Gastroesophageal sphincter (tissue), 4 donors: ENCODE measurements at places on chromosomes 11 and 22.

GRCh38 chr11:104122011-104122635 lies 41.8 kb downstream of the PDGFD start:
- no peaks in the 10 kb centered on the region for H3K27me3 ChIP-seq
- ATAC-seq: no peak

DNA sequence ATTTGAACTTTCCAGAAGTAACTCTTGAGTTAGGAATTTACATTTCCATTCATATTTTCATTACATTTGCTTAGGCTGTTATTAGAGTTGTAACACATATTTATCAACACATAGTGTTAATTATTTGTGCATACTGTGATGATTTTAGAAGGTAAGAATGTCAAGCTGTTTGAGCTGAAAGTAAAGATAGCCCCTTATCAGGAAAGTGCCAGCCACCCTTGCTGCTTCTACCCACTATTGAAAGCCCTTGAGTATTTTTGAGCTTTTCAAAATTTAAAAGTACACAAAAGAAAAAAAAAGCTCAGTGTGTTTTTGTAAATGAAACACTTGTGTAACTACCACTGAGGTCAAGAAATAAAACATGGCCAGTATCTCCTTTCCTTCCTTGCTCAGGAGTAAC lies 8.0 kb downstream of the APLP2 start:
- no peak overlapping the region for H3K27ac ChIP-seq
- H3K4me1 ChIP-seq: no peaks in the 10 kb centered on the region
- H3K36me3 ChIP-seq: no peaks in the 10 kb centered on the region
- no peaks in the 10 kb centered on the region for H3K27me3 ChIP-seq

GRCh38 chr11:12845739-12846358 lies 163.3 kb upstream of the RASSF10 start:
- no peaks in the 10 kb centered on the region for H3K36me3 ChIP-seq
- ATAC-seq: peak; percentile 23
- no peaks in the 10 kb centered on the region for H3K27me3 ChIP-seq
- H3K4me3 ChIP-seq: no peak overlapping the region
- peaks cover 11% of the 10 kb centered on the region for H3K4me1 ChIP-seq

GRCh38 chr11:6646071-6646470 lies 9.5 kb downstream of the DCHS1 start:
- peaks cover 11% of the 10 kb centered on the region for H3K36me3 ChIP-seq
- H3K27me3 ChIP-seq: no peaks in the 10 kb centered on the region
- ATAC-seq: peak; percentile 58
- no peak overlapping the region for H3K4me3 ChIP-seq
- no peaks in the 10 kb centered on the region for H3K4me1 ChIP-seq

- H3K27me3 ChIP-seq: no peaks in the 10 kb centered on the region
- no peak overlapping the region for H3K4me3 ChIP-seq
- H3K4me1 ChIP-seq: no peaks in the 10 kb centered on the region
- H3K36me3 ChIP-seq: no peaks in the 10 kb centered on the region
These were observed 65.9 kb downstream of the KREMEN1 start for GRCh38 chr22:29138556-29139305.

DNA sequence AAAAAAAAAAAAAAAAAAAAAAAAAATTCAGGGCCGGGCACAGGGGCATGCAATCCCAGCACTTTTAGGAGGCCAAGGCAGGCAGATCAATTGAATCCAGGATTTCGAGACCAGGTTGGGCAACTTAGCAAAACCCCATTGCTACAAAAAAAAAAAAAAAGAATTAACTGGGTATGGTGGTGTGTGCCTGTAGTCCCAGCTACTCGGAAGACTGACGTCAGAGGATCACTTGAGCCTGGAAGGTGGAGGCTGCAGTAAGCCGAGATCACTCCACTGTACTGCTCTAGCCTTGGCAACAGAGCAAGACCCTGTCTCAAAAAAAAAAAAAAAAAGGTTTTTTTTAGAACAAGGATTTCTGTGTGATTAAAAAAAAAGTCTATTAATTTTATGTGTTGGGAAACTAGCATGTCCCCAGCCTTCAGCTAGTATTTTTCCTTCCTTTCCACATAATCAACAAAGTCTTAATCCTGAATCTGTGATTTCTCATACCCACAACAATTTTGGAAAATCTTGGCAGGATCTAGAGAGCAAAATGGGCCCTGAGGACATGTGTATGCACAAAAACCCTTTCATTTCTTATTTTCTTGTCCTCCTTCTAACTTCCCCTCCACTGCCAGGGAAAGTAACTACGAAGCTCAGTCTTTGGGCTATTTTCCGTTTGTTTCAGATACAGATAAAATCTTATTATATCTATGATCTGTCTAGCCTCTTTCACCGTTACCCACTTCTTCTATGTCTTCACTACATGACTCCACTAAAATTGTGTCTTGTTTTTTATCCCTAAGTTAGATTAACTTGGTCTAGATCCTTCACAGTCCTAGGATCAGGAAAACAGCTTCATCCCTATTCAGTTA lies 5.7 kb upstream of the AMBRA1 start:
- no peaks in the 10 kb centered on the region for H3K27me3 ChIP-seq
- H3K4me1 ChIP-seq: no peaks in the 10 kb centered on the region
- peak overlapping the region; percentile 56 for H3K27ac ChIP-seq
- peaks cover 10% of the 10 kb centered on the region for H3K36me3 ChIP-seq

GRCh38 chr11:33296695-33297094 lies 39.5 kb downstream of the HIPK3 start:
- H3K4me3 ChIP-seq: no peak overlapping the region
- peaks cover 3% of the 10 kb centered on the region for H3K4me1 ChIP-seq
- H3K36me3 ChIP-seq: peaks cover 5% of the 10 kb centered on the region
- H3K27ac ChIP-seq: no peak overlapping the region
- H3K27me3 ChIP-seq: no peaks in the 10 kb centered on the region
- no peak for ATAC-seq

GRCh38 chr11:15494740-15495139 lies 380.0 kb downstream of the INSC start:
- no peak for ATAC-seq
- no peak overlapping the region for H3K27ac ChIP-seq
- no peaks in the 10 kb centered on the region for H3K36me3 ChIP-seq
- H3K27me3 ChIP-seq: no peaks in the 10 kb centered on the region

DNA sequence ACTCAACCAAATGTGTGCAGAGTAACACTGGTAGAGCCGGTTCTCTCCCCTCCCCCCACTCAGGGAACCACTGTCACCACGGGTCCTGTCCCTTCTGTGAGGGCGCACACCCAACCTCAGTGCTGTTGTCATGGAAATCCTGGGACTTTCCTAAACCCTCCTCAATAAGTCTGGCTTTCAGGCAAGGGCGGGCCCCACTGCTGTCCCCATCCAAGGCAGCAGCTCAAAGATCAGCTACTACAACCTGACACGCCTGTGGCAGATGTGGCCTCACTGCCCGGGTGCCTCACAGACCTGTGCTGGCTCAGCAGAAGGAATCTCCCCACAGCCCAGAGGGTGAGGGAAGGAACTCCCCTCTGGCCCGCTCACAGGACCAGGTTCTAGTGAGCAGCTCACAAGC lies 2.2 kb downstream of the PRODH start:
- no peaks in the 10 kb centered on the region for H3K27me3 ChIP-seq
- H3K36me3 ChIP-seq: no peaks in the 10 kb centered on the region
- no peak overlapping the region for H3K4me3 ChIP-seq
- H3K27ac ChIP-seq: no peak overlapping the region

DNA sequence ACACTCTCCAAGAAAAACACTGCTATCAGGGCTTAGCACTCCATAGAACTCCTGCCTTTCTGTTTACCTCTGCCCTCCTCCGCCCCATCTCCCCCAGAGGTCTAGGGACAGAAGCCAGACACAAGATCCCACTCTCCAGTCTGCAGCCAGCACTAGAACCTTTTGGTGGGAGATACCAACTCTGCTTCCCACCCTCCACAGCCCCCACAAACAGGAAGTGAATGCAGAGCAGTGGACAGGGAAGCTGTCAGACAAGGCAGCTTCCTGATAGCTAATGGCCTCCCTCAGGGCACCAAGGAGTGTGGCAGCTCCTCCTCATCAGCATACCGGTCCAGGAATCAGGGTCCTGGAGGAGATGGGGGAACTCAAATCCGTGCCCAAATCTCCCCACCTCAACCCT lies 5.1 kb downstream of the SCN4B start:
- ATAC-seq: no peak
- peaks cover 20% of the 10 kb centered on the region for H3K4me1 ChIP-seq
- H3K27ac ChIP-seq: no peak overlapping the region
- no peaks in the 10 kb centered on the region for H3K36me3 ChIP-seq
- H3K27me3 ChIP-seq: peaks cover 54% of the 10 kb centered on the region
- H3K4me3 ChIP-seq: no peak overlapping the region

DNA sequence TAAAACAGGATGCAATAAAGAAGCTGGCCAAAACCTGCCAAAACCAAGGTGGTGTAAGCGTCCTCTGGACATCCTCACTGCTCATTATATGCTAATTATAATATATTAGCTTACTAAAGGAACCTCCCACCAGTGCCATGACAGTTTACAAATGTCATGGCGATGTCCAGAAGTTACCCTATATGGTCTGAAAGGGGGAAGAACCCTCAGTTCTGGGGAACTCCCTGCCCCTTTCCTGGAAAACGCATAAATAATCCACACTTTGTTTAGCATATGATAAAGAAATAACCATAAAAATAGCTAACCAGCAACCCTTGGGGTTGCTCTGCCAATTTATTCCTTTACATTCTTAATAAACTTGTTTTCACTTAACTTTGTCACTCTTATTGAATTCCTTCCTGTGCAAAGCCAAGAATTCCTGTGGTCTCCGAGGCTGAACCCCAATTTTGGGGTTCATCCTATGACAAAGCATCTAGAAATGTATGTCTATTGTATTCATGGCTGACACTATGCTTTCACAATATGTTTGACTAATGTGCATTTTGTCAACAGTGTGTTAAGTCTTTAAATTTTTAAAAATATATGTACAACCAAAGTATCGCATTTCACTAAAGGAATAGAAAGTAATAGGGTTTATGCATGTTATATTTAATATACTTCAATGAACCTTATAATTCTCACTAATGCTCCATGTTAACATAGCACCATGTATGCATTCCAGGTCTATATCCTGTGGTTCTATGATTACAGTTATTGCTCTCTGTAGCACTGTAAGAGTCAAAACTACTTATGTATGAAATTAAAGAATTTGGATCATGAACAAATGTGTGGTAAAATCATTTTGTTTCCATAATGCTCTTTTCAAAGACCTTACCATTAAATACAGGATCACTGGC lies 25.1 kb downstream of the LGR4 start:
- H3K27me3 ChIP-seq: no peaks in the 10 kb centered on the region
- ATAC-seq: no peak
- H3K36me3 ChIP-seq: no peaks in the 10 kb centered on the region
- no peak overlapping the region for H3K27ac ChIP-seq

- H3K4me3 ChIP-seq: no peak overlapping the region
- no peak overlapping the region for H3K27ac ChIP-seq
- peaks cover 32% of the 10 kb centered on the region for H3K27me3 ChIP-seq
- H3K4me1 ChIP-seq: no peaks in the 10 kb centered on the region
- no peaks in the 10 kb centered on the region for H3K36me3 ChIP-seq
These were observed 219.7 kb downstream of the CEP164 start for GRCh38 chr11:117547195-117547850.

DNA sequence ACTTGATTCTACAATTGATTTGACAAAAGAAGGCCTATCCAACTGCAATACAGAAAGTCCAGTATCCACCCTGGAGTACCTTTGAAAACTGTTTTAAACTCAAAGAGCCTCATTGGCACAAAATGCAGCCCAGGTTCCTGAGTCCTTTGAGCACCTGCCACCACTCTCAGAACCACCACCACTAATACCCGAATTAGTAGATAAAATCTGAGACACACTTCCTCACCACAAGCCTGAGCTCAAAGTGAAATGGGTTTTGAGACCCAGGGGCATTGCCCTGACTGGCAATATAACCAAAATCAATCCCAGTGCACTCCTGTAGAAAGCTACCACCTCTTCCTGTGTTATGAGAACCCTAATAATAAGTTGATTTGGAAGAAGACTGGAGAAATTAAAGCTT lies 215.7 kb downstream of the CSNK2A3 start:
- peaks cover 21% of the 10 kb centered on the region for H3K4me1 ChIP-seq
- H3K4me3 ChIP-seq: no peak overlapping the region
- no peak overlapping the region for H3K27ac ChIP-seq
- no peak for ATAC-seq
- H3K27me3 ChIP-seq: no peaks in the 10 kb centered on the region
- no peaks in the 10 kb centered on the region for H3K36me3 ChIP-seq

- H3K36me3 ChIP-seq: no peaks in the 10 kb centered on the region
- ATAC-seq: peak; percentile 84
- no peak overlapping the region for H3K4me3 ChIP-seq
- peaks cover 6% of the 10 kb centered on the region for H3K4me1 ChIP-seq
- H3K27ac ChIP-seq: no peak overlapping the region
These were observed 17.0 kb upstream of the DDX10 start for GRCh38 chr11:108647701-108648527.

DNA sequence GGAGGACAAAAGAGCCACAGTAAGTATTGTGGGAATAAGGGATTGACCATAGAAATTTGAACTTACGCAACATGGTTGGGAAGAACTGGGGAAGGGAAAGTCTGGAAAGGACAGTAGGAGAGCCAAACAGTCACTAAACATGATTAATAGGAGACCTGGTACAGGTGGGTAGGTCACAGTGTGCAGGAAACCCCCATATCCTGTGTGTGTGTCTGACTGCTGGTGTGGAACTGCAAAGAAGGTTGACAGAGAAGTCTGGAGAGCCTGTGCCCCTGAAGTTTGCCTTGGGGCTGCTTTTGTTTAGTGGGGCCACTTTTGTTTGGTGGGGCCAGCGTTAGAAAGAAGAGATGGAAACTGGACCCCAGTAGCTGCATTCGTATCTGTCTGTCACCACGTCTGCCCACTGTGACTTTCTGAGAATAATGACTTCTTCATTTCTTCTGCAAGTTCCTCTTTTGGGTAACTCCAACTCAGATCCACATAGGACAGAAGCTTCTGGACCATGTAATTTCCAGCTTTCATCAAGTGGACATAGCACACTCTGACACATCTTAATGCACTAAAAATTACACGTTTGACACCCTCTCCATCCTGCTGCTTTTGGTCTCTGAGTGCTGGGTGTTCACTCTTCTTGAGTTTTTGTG lies 126.8 kb upstream of the RAG2 start:
- H3K27ac ChIP-seq: no peak overlapping the region
- ATAC-seq: no peak
- H3K36me3 ChIP-seq: no peaks in the 10 kb centered on the region
- H3K4me1 ChIP-seq: no peaks in the 10 kb centered on the region
- H3K27me3 ChIP-seq: no peaks in the 10 kb centered on the region

DNA sequence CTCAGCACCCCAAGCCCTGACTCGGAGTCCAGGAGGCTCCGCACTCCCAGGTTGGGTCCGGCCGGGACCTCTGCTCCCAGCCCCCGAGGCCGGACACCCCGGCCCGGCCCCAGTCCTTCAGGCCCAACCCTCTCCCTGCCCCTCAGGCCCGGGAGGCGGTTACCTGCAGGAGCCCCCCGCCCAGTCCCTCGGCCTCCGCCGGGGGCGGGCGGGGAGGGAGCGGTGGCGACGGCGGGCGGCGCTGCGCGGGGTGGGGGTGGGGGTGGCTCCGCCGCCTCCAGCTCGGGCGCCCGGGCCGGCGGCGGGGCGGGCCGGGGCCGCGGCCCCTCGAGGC lies 310 bp downstream of the TCF20 start:
- peak; percentile 78 for ATAC-seq
- peak overlapping the region; percentile 79 for H3K4me3 ChIP-seq
- peaks cover 15% of the 10 kb centered on the region for H3K4me1 ChIP-seq

- H3K4me3 ChIP-seq: no peak overlapping the region
- no peaks in the 10 kb centered on the region for H3K4me1 ChIP-seq
- H3K36me3 ChIP-seq: no peaks in the 10 kb centered on the region
- ATAC-seq: no peak
- H3K27ac ChIP-seq: no peak overlapping the region
- no peaks in the 10 kb centered on the region for H3K27me3 ChIP-seq
These were observed 84.9 kb upstream of the RAB1B start for GRCh38 chr11:66183494-66184048.
